ENCODE measurements at places on chromosomes 12 and 14.

GRCh38 chr14:99393059-99393655 is 87.5 kb downstream of the SETD3 start:
- peak; percentile 79 for DNase-seq

GRCh38 chr12:42669553-42669952 is 80.0 kb upstream of the PRICKLE1 start:
- no peak for DNase-seq

- no peak for DNase-seq
Measured at GRCh38 chr12:27979145-27979544, 6.6 kb upstream of the PTHLH start.

GRCh38 chr14:98114122-98114895 is 1157.7 kb downstream of the BCL11B start:
- DNase-seq = no peak

GRCh38 chr12:118073768-118074167 is 12.8 kb upstream of the WSB2 start:
- DNase-seq = no peak

GRCh38 chr12:65731771-65732170 is 92.5 kb upstream of the HMGA2 start:
- DNase-seq = no peak

- DNase-seq = no peak
Measured at GRCh38 chr12:6546016-6546415, 9.8 kb downstream of the IFFO1 start.

- DNase-seq = no peak
Measured at GRCh38 chr14:55180434-55180833, 11.0 kb downstream of the DLGAP5 start.

- no peak for DNase-seq
Measured at GRCh38 chr14:38290601-38291188, 34.8 kb upstream of the CLEC14A start.

- no peak for DNase-seq
Measured at GRCh38 chr12:46430340-46430948, 57.9 kb upstream of the SLC38A2 start.

DNA sequence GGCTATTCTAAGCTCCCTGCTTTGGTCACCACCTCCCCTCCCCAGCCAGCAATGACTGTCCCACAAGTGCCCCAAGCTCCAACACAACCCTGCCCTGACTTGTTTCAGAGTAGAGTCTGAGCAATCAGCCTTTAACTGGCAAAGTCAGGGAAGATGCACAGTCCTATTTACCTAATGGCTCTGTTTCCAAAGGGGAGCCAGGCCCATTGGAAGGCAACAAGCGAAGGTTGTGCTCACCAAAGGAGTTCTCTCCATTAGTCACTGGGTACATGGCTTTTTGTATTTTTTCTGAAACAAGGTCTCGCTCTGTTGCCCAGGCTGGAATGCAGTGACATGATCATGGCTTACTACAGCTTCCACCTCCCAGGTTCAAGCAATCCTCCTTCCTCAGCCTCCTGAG is 267.1 kb upstream of the CRY1 start:
- no peak for DNase-seq

GRCh38 chr14:24277071-24277470 is 5.7 kb upstream of the RABGGTA start:
- DNase-seq = no peak

GRCh38 chr14:91294153-91294552 is 49.6 kb upstream of the GPR68 start:
- no peak for DNase-seq

GRCh38 chr12:109137055-109137454 is 20.7 kb downstream of the ACACB start:
- DNase-seq = no peak

DNA sequence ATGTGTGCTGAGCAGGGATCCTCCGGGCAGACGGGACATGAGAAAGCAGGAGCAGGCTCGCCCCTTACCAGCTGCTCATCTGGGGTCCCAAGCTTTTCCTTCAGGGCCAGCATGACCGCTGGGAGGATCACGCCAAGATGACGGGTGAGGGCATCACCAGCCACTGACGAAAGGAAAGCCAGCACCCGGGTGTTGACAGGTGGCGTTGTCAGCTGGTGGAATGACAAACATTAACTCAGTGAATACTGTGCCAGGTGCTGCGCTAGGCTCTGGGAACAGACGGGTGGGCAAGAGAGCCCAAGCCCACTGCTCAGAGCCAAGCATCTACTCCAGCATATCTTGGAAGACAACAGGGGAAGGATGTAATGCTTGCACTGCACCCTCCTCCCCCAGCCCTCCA is 21.3 kb upstream of the RAB35 start:
- no peak for DNase-seq

- no peak for DNase-seq
Measured at GRCh38 chr14:93811020-93811419, 22.7 kb upstream of the PRIMA1 start.

DNA sequence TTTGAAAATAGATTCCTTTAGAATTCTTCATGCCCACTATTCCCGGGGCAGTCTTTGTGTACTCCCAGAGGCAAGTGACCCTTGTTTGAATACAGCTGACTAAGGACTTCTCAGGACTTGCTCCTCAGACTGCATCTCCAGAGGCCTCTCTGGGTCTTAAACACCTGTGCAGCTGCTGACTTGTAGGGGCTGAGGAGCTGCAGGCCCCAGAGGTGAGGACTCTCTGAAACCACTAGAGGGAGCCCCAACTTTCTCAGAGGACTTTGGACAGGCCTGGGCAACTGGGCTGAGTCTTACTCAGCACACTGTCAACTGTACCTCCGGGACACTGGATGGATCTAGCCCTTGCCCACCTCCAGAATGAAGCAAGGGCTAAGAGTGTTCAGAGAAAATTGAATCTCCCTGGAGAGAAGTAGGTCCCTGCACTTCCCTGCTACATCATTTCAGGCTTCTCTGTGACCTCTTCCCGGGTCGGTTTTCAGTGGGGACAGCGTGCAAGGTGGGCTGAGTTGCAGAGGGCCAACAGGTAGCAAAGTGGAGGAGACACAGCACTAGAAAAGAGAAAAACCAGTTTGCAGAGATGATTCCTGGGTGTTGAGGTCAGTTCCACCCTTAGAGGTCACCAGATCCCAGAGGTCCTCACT is 164.6 kb downstream of the TMEM117 start:
- DNase-seq = peak; percentile 58

DNA sequence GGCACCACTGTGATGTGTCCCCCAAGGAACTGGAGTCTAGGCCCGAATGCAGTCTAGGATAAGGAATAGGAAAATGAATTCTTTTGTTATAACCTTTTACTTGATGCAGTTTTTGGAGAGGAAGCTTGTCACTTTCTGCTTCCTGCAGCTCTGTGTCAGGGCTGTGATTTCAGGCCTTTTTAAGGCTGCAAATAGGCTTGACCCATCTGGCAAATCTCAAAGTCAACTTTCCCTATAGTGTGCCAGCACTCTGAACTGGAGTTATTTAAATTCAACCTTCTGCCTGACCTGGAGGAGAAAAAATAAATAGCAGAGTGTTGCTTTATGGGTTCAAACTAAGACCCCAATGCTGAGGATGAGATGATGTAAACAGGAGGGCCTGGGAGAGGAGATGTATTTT is 51.8 kb upstream of the CEP83 start:
- no peak for DNase-seq

DNA sequence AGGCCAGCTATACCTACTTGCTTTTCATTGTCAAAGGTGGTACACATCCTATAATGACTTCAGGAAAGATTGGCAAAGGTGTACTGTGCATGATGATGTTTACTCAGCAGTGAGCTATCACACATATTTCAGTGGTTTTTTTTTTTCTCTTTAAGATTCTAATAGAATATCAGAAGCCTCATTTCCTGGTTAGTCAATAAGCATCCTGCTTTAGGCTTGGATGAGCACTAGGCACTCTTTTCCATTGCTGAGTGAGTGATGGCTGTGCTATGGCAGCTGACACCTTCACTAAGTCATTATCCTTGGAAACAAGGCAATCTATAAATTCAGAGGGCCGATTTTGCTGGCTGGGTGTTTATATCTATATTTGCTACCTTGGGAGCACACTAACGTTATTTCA is 161.1 kb upstream of the RASSF8 start:
- no peak for DNase-seq
